Adrenal gland (tissue), 19 donors: ENCODE measurements at places on chromosomes 13 and 19. TPM values are rescaled to one million over a fixed set of nuclear protein-coding genes. Genes with fewer than 3 reads are reported as not detected.

PCDH17 gene
- 12.3 TPM for total RNA-seq

SLC27A1 gene
- total RNA-seq, result 48.1 TPM

ZNF99 gene
- 0.07 TPM for total RNA-seq

CHAMP1 gene
- 19.8 TPM for total RNA-seq

- H3K27ac ChIP-seq, result peak overlapping the region; percentile 91
- no peaks in the 10 kb centered on the region for H3K36me3 ChIP-seq
- H3K27me3 ChIP-seq, result no peaks in the 10 kb centered on the region
- no peak for DNase-seq
- H3K4me3 ChIP-seq, result no peak overlapping the region
Observed at GRCh38 chr19:11136400-11137101, 19.0 kb downstream of the SPC24 start.

CD320 gene
- total RNA-seq, result 78.9 TPM

DNA sequence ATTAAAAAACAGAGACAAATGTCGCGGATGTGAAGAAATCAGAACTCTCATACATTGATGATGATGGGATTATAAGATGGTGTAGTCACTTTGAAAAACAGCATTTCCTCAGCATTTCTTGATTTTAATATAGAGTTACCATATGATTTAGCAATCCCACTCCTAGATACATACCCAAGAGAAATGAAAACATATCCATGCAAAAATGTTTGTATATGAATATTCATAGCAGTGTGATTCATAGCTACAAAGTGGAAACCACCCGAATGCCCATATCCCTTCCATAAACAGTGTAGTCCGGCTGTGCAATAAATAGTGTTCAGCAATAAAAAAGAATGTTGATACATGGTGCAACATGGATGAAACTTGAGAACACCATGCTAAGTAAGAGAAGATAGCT lies 44.6 kb downstream of the DPY19L3 start:
- no peaks in the 10 kb centered on the region for H3K4me1 ChIP-seq
- no peaks in the 10 kb centered on the region for H3K36me3 ChIP-seq
- H3K27ac ChIP-seq, result no peak overlapping the region
- no peaks in the 10 kb centered on the region for H3K27me3 ChIP-seq
- no peak overlapping the region for H3K4me3 ChIP-seq
- no peak for DNase-seq

GRCh38 chr19:41373993-41374392 lies 2.3 kb upstream of the TMEM91 start:
- peaks cover 10% of the 10 kb centered on the region for H3K4me1 ChIP-seq
- H3K27me3 ChIP-seq, result no peaks in the 10 kb centered on the region
- no peaks in the 10 kb centered on the region for H3K36me3 ChIP-seq

TRAPPC5 gene
- 119 TPM for total RNA-seq

DNA sequence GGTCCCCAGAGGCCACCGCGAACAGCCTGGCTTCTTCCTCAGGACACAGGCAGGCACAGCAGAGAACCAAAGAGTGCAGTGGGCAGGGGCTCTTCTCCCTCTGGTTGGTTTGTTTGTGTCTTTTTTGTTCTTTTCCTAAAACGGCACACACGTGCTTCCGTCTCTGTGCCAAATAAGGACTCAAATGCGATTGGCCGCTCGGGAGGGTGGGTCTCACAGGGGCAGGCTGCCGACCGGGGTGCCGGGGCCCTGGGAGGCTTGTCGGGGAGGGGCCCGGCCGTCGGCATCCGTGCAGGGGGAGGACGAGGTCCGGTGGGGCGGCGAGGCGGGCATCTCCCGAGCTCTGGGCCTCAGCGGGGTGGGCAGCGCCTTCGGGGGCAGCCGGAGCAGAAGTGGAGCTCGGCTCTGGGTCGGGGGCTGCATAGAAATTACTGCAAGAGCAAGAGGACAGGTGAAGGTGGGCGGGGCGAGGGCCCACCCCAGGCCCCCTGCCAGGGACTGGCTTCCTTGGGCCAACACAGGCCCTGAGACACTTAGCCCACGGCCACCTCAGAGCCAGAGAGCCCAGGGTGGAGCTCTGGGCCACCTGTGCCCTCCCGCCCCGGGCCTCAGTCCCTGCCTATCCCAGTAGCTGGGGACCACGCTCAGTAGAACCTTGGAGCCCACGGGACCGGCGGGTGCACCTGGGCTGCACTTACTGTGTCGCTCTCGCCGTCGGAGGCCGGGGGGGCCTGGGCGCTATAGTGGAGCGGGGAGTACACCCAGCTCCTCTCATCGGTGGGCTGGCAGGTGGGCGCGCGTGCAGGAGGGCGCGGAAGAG lies 6.4 kb upstream of the CACTIN start:
- no peaks in the 10 kb centered on the region for H3K4me1 ChIP-seq
- H3K27ac ChIP-seq, result no peak overlapping the region
- DNase-seq, result no peak
- H3K4me3 ChIP-seq, result no peak overlapping the region

GJB2 gene
- not detected for total RNA-seq

GRCh38 chr19:33957804-33958203 lies 161.1 kb downstream of the KCTD15 start:
- H3K36me3 ChIP-seq, result no peaks in the 10 kb centered on the region
- no peak overlapping the region for H3K27ac ChIP-seq
- no peak for DNase-seq
- no peaks in the 10 kb centered on the region for H3K27me3 ChIP-seq
- H3K4me1 ChIP-seq, result no peaks in the 10 kb centered on the region

MED4 gene
- total RNA-seq, result 12.9 TPM
